Kidney (tissue), 22 donors: ENCODE measurements at places on chromosomes 6 and 20. TPM values are rescaled to one million over a fixed set of nuclear protein-coding genes. Genes with fewer than 3 reads are reported as not detected.

- H3K27me3 ChIP-seq: no peaks in the 10 kb centered on the region
- no peaks in the 10 kb centered on the region for H3K4me1 ChIP-seq
- no peak overlapping the region for H3K4me3 ChIP-seq
- no peak for DNase-seq
- no peak overlapping the region for H3K27ac ChIP-seq
These were observed 272.4 kb downstream of the CDKAL1 start for GRCh38 chr6:20806669-20807068.

GRCh38 chr6:19349429-19349828 lies 487.7 kb upstream of the ID4 start:
- no peak for DNase-seq
- H3K4me3 ChIP-seq: no peak overlapping the region
- H3K27me3 ChIP-seq: no peaks in the 10 kb centered on the region
- no peaks in the 10 kb centered on the region for H3K36me3 ChIP-seq
- H3K4me1 ChIP-seq: no peaks in the 10 kb centered on the region

DNA sequence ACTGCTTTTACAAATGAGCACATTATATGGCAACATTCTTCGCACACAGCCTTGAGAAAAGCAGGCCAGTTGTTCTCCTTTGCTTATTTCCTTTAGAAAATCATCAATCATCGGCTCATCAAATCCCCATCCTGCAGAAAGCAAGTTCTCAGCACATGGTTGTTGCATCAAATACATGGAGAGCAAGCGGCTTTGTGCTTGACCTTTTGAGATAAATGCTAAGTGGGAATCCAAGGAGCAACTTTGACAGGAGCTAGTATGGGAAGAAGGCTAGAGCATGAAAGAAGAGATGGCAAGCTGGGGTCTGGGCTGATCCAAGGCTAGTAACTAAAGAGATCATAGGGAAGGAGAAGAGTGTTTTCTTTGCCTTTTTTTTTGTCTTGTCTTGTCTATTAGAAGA lies 43.2 kb upstream of the ADTRP start:
- H3K27me3 ChIP-seq: no peaks in the 10 kb centered on the region
- H3K4me1 ChIP-seq: no peaks in the 10 kb centered on the region
- H3K36me3 ChIP-seq: no peaks in the 10 kb centered on the region
- no peak overlapping the region for H3K27ac ChIP-seq
- no peak for DNase-seq
- H3K4me3 ChIP-seq: no peak overlapping the region

- DNase-seq: no peak
- H3K36me3 ChIP-seq: no peaks in the 10 kb centered on the region
- H3K4me3 ChIP-seq: peak overlapping the region; percentile 45
- H3K27ac ChIP-seq: peak overlapping the region; percentile 26
- H3K4me1 ChIP-seq: peaks cover 3% of the 10 kb centered on the region
- H3K27me3 ChIP-seq: no peaks in the 10 kb centered on the region
These were observed 192.5 kb upstream of the RREB1 start for GRCh38 chr6:6915219-6915618.

DNA sequence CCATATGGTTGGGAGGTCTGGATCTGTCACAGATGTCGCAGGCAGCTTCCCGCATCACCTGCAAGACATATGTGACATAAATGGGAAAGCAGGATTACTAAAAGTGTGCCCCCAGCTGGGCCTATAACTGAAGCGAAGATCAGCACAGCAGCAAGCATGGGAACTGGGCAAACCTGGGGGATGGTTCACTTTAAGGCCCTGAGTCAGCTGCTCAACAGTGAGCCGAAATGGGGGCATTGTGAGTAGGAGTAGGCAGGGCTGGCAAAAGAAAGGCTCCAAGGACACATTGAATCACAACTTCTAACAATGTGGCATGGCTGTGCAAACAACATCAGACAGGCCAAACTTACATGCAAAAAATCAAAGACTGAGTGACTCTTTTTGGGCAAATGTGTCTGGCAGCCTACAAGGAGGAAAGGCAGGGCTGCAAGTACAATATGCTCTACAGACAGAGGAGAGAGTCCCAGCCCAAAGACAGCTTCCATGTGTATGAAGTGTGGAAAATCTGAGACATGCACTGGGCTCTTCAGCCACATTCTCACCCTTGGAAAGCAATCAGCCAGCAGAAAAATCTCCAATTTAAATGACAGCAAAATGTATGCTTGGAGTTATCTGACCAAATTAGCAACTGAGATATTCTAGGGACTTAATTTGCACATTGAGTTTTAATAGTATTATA lies 531.0 kb upstream of the MMS22L start:
- DNase-seq: no peak
- H3K4me3 ChIP-seq: no peak overlapping the region
- no peaks in the 10 kb centered on the region for H3K4me1 ChIP-seq
- H3K27ac ChIP-seq: no peak overlapping the region
- H3K27me3 ChIP-seq: no peaks in the 10 kb centered on the region

DNA sequence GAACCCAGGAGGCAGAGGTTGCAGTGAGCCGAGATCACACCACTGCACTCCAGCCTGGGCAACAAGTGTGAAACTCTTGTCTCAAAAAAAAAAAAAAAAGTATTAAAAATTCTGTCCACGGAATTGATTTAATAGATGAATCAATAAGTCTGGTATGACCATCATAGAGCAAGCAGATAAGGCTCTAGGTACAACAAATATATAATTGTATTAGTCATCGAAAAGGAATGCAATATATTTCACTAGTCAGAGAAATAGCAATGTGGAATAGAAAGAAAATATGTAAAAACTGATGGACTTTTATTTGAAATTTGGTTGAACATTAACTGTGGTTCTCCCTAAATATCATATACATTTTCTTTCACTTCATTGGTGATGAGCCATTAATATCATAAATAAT lies 476.8 kb upstream of the AGPAT4 start:
- H3K36me3 ChIP-seq: no peaks in the 10 kb centered on the region
- no peak overlapping the region for H3K4me3 ChIP-seq
- H3K27ac ChIP-seq: no peak overlapping the region
- H3K4me1 ChIP-seq: no peaks in the 10 kb centered on the region
- no peaks in the 10 kb centered on the region for H3K27me3 ChIP-seq
- DNase-seq: no peak

- no peak for DNase-seq
- no peak overlapping the region for H3K27ac ChIP-seq
- H3K27me3 ChIP-seq: no peaks in the 10 kb centered on the region
- H3K4me3 ChIP-seq: no peak overlapping the region
- peaks cover 6% of the 10 kb centered on the region for H3K4me1 ChIP-seq
These were observed 22.9 kb upstream of the DDR1 start for GRCh38 chr6:30861257-30862048.

- no peak for DNase-seq
- H3K4me1 ChIP-seq: peaks cover 7% of the 10 kb centered on the region
- peaks cover 7% of the 10 kb centered on the region for H3K36me3 ChIP-seq
- peak overlapping the region; percentile 97 for H3K27ac ChIP-seq
- H3K4me3 ChIP-seq: peak overlapping the region; percentile 96
These were observed 1.1 kb downstream of the SOD2 start for GRCh38 chr6:159691963-159692287.

GRCh38 chr6:127949251-127949650 lies 48.4 kb upstream of the THEMIS start:
- no peak overlapping the region for H3K27ac ChIP-seq
- H3K4me1 ChIP-seq: no peaks in the 10 kb centered on the region
- no peak for DNase-seq
- H3K4me3 ChIP-seq: no peak overlapping the region
- no peaks in the 10 kb centered on the region for H3K36me3 ChIP-seq
- no peaks in the 10 kb centered on the region for H3K27me3 ChIP-seq

DNA sequence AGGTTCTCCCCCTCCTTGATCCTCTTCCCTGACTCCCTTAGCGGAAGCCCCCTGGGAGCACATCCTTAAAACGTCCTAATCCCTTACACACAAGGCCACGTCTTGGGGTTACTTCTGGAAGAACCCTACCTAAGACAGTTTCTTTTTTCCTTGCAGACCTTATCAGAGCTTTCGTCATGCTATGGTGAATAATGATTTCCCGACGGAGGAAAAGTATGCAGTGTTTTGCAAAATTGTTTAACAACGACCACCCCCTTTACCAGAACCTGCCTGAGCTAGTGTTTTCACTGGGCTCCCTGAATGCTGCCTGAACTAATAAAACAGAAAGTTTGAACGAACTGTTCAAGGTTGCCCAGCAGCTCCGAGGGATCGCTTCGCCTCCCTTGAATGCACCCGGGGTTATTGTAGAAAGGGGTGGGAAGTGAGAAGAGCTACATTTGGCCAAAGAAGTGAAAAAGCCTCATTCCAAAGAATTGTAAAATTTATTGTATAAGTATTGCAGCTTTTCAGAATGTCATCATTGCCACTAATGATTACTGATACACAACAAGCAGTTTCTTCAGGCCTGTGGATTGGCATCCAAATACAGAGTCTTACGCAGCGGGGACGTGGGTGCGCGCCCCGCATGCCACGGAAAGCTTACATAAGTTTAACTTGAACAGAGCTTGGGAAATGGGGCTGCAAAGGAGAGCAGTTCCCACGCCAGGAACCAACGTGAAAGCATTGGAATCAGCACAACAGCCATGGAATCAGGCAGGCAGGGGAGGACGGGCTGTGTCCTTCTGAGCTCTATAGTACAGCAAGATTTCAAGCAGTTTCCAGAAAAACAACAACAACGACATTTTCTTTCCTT lies 27.9 kb upstream of the ZBP1 start:
- no peak for DNase-seq
- H3K4me3 ChIP-seq: no peak overlapping the region
- no peaks in the 10 kb centered on the region for H3K4me1 ChIP-seq
- no peak overlapping the region for H3K27ac ChIP-seq
- H3K36me3 ChIP-seq: peaks cover 2% of the 10 kb centered on the region

DNA sequence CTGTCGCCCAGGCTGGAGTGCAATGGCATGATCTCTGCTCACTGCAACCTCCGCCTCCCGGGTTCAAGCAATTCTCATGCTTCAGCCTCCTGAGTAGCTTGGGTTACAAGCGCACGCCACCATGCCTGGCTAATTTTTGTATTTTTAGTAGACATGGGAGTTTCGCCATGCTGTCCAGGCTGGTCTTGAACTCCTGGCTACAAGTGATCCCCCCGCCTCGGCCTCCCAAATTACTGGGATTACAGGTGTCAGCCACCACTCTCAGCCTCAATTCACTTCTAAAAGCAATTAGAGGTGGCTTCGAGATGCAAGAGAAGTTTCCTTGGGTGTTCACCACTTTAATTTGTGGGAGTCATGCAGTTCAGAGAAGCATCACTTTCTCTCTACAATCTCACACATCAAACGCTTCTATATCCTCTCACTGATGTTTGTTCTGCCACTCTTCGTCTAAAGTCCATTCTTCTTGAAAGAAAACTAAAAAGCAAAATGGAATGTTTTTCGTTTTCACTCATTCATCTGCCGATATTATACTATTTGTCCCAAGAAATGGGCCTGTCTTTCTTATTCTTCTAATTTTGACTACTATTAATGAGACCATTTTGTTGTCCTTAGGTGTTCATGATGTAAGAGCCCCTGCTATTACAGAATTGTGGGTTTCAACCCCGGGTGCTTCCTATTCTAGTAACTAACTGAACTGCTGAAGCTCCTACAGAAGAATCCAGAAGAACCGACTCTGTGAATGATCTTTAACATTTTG lies 38.3 kb upstream of the ENPP1 start:
- DNase-seq: no peak
- H3K4me3 ChIP-seq: no peak overlapping the region
- no peaks in the 10 kb centered on the region for H3K27me3 ChIP-seq
- H3K36me3 ChIP-seq: no peaks in the 10 kb centered on the region

DNA sequence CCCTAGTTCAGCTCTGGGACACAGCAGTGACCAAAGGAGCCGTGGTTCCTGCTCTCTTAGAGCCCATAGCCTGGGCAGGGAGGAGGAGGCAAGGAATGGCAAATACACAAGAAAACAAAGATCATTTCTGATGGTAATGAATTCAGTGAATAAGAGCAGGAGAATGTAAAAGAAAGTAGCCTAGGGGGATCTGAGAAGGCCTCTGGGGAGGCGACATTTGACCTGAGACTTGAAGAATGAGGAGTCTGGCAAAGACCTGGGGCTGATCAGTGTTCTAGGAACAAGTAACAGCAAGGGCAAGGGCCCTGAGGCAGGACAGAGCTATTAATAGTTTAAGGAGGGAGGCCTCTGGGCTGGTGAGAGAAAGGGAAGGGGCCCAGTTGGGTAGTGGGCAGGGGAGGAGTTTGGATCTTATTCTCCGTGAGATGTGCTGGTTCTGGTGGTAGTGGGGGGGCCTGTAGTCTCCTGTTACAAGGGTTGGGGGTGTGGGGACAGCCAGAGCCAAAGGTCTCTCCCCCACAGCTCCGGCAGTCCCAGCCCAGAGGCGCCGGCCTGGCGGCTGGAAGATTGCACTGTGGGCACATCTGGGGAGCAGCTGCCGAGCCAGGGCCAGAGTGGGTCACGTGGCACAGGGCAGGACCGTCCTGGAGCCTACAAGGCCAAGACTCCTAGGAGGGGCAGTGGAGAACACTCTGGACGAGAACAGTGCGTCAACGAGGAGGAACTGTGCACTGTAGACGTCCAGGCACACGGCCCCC lies 9.3 kb upstream of the ID1 start:
- peaks cover 2% of the 10 kb centered on the region for H3K4me1 ChIP-seq
- H3K27ac ChIP-seq: peak overlapping the region; percentile 16
- H3K4me3 ChIP-seq: no peak overlapping the region
- no peaks in the 10 kb centered on the region for H3K27me3 ChIP-seq
- H3K36me3 ChIP-seq: no peaks in the 10 kb centered on the region
- DNase-seq: peak; percentile 86

GRCh38 chr20:12049125-12049524 lies 131.4 kb downstream of the BTBD3 start:
- DNase-seq: no peak
- no peaks in the 10 kb centered on the region for H3K36me3 ChIP-seq
- no peak overlapping the region for H3K4me3 ChIP-seq
- H3K27me3 ChIP-seq: no peaks in the 10 kb centered on the region

- DNase-seq: no peak
- H3K27me3 ChIP-seq: no peaks in the 10 kb centered on the region
- no peaks in the 10 kb centered on the region for H3K4me1 ChIP-seq
- H3K36me3 ChIP-seq: no peaks in the 10 kb centered on the region
These were observed 59.7 kb downstream of the BTBD9 start for GRCh38 chr6:38580030-38580429.

DNA sequence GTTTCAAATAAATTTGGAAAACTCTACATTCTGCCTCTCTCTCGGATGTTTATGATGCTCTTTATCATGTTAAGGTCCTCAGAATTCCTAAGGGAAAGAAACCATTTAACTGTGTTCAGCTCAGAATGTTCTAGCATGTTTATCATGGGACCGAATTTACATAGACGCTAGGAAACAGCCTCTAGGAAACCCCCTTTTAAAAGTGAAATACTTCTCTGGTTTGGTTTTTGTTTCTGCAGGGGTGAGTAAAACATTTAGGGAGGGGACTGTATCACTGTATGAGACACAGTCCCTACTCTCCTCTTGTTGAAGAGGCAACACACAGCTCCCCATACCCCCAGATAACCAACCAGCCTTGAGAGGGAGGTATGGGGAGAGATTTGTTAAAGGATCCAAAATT lies 267.6 kb upstream of the SUPT3H start:
- no peak for DNase-seq
- no peak overlapping the region for H3K27ac ChIP-seq

GRCh38 chr6:162940426-162940825 lies 212.7 kb downstream of the PACRG start:
- no peaks in the 10 kb centered on the region for H3K36me3 ChIP-seq
- no peaks in the 10 kb centered on the region for H3K4me1 ChIP-seq
- no peak overlapping the region for H3K4me3 ChIP-seq
- no peak for DNase-seq
- H3K27me3 ChIP-seq: no peaks in the 10 kb centered on the region

The PDE10A gene
- 23.1 TPM for total RNA-seq

The ISM1 gene
- total RNA-seq: 2.6 TPM

The GSTA2 gene
- total RNA-seq: 0.28 TPM

The CLPSL2 gene
- total RNA-seq: not detected

The DEFB113 gene
- total RNA-seq: not detected

The MEI4 gene
- total RNA-seq: 1.2 TPM

The DCDC2 gene
- 110 TPM for total RNA-seq

The FABP7 gene
- not detected for total RNA-seq
